ENCODE measurements at places on chromosomes 12 and 14. TPM values are rescaled to one million over a fixed set of nuclear protein-coding genes. Genes with fewer than 3 reads are reported as not detected.
A peak's percentile ranks its signal among the peaks of the same experiment; 100 is the strongest.

Gene GALNT16
- 1.2 TPM for total RNA-seq

Gene SDSL
- total RNA-seq: 22.4 TPM

Gene HVCN1
- total RNA-seq: 5.4 TPM

GRCh38 chr12:92233346-92234015, 87.8 kb upstream of the BTG1 start:
- no peak for DNase-seq

DNA sequence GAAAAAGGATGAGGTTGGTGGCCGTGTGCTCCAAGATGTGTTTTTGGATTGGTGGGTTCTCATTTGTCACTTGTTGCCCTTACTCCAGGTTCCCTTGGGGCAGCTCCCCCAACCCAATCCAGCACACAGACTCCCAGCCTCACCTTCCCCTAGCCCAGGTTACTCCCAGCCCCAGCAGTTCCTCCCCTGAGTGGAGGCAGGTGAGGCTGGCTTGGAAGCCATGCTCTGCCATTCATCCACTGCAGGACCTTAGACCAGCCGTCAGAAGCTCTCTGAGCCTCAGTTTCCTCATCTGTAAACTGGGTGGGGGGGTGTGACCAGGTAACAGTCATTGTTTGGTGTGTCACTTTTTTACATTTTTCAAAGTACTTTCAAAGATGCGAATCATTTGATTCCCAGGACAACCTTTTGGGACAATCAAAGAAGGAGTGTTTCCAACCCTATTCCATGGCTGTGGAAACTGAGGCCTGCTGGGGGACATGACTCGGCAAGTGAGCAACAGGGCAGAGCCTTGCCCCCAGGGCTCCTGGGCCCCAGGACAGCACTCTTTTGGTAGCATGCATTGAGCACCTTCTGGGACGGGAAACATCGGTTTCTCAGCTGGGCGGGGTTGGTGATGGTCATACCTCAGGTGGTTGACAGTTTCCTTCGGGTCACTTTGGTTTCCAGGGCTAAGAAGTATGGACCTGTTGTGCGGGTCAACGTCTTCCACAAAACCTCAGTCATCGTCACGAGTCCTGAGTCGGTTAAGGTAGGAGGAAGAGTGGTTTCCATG, 7.2 kb downstream of the CYP46A1 start:
- peak; percentile 24 for DNase-seq

DNA sequence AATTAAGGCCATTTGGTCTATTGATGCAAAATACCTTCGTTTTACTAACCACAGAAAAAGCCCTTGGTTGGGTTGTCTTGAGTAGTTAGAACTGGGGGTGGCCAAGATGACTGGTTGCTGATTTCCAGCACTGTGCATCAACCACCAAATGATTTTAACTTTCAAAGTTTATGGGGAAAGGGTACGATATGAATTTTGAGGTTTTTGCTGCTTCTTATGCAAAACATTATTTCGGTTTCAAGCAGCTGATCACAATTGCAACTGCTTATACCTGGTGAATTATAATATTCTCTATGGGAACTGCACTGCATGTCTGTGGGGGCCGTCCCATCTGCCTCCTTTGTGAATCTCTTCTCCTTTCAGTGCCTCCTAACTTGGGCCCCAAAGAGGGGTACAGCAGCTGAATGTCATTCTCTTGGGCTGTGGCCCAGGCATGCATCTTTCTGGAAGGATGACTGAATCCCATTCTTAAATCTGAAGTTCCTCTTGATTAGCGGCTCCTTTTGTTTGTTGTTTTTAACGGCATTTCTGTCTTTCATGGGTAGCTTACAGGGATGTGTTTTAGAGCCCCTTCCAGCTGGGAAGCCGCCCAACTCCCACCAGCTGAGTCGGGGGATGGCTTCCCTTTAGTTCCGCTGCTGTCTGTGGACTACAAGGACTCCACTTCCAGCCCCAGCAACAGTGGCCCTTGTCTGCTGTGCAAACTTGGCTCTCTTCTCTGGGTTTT, 479.8 kb downstream of the ZFP36L1 start:
- no peak for DNase-seq

DNA sequence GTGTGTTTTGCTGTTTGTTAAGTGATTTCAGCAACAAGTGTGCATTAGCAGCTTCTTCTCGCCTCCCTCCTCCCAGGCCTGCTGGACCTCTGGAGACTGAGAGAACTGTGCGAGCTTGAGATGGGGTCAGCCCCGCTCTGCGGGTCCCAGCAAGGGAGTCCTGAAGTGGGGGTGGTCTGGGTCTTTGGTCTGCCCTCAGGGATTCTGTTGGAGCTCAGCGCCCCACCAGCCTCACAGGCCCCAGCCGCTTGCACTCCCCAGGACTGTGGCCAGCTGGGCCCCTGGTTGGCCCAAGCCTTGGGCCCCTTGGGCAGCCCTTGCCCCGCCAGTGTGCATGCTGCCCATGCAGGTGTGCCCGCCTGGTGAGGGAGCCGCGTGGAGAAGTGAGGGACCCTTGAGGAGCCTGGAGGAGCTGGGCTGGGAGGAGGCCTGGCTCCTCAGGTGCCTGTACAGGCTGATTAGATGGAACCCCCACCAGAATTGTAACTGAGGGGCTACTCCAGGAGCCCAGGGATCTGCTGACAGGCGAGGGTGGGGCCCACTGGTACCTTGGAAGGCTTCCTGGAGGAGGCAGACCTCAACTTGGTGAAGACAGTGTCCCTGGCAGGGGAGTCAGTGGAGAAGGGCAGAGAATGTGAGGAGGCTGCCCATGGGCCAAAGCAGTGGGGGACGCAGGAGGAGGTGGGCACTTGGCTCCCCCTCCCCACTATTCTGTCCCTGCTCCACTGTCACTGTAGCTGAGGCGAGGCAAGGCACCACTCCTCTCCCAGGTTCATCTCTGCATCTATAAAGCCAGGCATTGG, 56.7 kb downstream of the BEGAIN start:
- DNase-seq: no peak

DNA sequence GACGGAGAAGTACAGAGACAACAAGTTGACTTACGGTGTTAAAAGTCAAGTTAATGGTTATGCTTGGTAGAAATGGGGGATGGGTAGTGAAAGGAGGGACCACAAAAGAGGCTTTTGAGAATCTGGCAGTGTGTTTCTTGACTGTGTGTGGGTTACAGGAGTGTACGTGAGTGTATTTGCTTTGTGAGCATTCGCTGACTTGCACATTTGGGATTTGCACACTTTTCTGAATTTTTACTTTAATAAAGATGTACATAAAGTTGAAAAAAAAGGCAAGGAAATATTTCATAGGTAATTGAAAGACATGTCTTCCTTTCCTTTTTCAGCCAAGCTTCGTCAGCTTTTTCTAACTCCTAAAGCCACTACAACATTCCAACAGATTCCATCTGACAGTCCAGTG, 28.6 kb upstream of the CCDC91 start:
- DNase-seq: no peak

DNA sequence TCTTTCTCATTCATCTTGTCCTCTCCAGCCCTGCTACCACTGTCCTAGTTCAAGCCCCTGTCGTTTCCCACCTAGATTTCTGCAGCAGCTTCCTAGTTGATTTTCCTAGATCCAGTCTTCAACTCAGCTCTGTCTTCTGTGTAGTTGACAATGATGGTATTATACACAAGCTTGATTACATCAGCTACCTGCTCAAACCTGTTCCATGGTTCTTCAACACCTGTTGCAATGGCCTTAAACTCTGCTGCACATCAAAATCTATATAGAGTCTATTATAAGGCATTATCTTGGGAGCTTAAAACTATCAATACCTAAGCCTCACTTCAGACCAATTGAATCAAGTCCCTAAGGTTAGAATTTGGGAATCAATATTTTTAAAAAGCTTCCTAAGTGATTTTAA, 71.7 kb upstream of the PELI2 start:
- no peak for DNase-seq

GRCh38 chr12:79451978-79452377, 238.8 kb downstream of the PAWR start:
- no peak for DNase-seq

DNA sequence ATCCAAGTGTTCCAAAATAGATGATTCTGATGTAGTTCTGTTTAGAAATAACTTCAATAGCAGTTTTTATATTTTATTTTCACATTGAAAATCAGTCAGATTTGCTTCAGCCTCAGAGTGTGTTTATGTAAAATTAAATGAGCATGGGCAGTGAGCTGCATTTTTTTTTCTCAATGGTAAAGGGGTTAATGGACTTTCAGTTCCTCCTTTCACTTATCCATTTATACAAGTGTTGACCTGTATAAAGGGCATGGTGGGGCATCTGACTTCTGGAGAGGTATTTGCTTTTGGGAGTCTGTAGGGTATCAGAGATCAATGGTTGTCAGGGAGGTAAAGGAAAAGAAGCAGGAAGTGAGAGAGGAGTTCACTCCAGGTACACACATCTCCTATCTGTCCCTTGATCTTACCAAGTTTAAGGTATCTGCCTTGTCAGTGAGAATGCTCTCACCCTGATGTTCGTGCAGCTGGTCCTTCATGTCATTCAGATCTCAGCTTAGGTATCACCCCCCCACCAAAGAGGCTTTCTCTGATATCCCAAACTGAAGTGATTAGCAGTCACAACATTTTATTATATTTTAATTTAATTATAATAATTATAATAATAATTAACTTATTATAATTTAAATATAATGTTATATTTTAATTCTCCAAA, 181.6 kb upstream of the LMNTD1 start:
- DNase-seq: no peak
